ENCODE measurements at places on chromosomes 5 and 9.

GRCh38 chr9:127451858-127452656 lies 747 bp downstream of the LRSAM1 start:
- DNase-seq: peak; percentile 69

DNA sequence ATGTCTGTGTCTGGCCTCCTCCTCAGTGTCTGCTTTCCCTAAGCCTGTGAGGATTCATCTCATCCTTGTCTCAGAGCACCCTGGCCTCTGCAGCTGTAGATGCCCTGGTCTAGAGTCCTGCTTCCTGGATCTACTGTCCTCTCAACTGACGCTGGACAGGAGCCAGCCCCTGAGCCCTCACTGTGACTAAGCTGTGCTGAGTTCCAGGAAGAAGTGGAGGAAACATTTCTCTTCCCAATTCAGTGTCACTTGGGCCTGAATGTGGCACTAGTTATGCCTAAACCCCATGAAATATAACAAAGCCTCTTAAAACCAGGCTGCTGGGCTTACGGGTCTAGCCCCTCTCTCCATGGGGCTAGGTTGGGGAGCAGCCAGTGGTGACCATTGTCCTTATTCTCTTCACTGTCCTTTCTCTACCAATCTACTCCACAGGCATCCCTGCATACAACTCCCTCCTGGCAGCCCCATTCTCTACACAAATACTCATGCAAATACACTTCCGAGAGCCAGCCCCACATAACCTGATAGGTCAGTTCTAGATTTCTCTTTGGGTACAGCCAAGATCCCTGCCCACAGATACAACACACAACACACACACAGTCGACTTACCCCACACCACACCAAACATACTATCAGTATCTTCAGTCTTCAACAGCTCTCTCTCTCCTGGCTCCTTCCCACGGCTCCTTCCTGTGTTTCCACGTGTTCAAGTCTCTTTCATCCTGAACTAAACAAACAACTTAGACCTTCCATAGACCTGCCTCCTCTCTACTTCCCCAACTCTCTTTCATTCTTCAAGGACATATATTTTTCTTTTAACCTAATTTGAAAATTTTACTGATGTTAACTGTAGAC lies 220.8 kb downstream of the SNX18 start:
- DNase-seq: peak; percentile 45

DNA sequence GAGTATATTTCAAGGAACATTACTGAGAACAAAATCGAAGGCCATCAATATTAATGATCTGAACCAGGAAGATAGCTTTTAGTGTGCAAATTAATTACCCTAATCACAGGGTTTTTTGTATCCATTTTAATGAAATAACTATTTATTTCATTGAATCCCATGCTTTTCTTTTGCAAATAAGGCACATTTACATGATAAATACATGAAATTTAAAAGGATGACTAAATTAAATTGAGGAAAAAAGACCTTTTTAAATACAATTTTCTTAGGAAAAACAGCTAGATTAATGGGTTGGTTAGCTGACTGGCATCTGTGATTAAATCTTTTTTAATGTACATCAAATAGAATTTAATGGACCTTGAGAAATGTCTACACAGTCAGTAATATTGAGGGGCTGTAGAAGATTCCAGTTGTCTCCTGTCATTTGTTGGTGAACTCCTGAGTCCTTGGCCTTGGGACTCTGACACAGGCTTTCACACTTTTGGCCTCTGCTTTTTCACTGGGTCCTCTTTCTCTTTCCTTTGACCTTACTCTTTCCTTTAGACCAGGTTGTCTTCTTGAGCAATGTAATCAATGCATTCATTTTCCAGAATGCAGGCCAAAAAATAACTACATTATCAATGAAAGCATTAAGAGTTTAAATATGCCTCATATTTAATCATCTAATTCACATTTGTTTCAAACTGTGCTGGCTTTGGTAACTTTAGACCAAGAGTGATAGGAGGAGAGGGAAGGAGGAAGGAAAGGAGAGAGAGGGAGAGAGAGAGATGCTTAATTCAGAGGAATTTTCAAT lies 511.5 kb downstream of the ZNF608 start:
- no peak for DNase-seq

GRCh38 chr9:113526841-113527240 lies 63.3 kb downstream of the RGS3 start:
- no peak for DNase-seq
